ENCODE measurements at places on chromosomes 11 and 22.
A peak's percentile ranks its signal among the peaks of the same experiment; 100 is the strongest.

DNA sequence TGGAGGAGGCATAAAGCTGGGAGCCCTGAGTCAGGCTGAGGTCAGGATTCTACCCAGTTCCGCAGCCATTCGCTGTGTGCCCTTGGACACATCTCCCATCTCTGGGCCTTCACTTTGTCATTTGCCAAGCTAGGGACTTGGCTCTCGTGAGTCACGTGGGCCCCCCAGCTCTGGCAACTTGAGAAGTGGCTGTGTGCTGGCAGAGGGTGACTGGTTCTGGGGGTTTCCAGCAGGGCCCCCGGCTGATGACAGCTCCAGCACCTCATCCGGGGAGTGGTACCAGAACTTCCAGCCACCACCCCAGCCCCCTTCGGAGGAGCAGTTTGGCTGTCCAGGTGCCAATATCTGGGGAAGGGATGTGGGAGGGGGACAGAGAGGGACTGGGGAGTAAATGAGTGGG is 46.6 kb downstream of the CD6 start:
- DNase-seq = no peak

- no peak for DNase-seq
Measured at GRCh38 chr11:2564008-2564530, 119.3 kb downstream of the KCNQ1 start.

- DNase-seq = peak; percentile 71
Measured at GRCh38 chr22:42673898-42674401, 24.8 kb upstream of the CYB5R3 start.

DNA sequence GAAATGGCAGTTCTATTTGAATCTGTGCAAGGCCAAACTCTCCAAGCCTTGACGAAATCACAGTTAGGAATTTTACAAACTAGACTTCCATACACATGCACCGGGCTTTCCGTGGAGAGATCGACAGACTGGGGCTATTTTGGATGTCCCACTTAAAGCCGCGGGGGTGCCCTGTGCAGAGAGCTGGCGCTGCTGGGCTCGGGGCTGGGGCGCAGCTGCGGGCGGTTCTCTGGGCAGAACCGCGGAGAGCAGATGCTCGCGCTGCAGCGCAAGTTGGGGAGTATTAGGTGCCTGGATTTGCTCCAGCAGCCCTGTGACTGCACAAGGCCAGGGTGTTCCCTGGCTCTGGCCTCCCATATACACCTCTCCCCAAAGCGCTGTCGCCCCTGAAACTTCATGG is 67.2 kb downstream of the SPATA19 start:
- no peak for DNase-seq

DNA sequence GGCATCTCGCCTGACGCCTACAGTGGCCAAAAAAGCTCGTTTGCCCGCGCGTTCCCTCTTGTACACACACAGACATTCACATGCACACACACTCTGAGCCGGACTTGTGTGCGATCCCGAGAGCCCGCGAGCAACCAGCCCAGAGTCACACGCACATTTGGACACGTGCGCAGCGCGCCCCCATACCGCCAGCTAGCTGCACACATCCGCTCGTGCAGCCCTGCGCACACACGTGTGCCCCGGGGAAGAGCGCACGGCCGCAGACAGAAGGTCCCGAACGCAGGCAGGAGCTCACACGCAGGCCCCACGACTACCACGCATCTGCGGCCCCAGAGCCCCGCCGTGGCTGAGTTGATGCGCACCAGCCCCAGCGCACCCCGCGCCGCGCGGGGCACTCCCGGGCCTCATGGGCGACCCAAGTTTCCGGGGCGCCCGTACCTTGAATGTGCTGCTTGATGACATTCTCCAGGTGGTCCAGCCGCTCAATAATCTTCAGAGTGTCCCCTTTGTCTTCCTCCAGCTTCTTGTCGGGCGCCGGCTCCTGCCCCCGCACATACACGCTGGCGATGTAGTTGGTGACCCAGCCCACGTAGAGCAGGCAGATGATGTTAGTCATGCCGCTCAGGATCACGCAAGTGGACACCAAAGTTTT is 758 bp downstream of the GALNT18 start:
- DNase-seq = peak; percentile 41

- DNase-seq = no peak
Measured at GRCh38 chr11:1500466-1501420, 14.2 kb upstream of the MOB2 start.

DNA sequence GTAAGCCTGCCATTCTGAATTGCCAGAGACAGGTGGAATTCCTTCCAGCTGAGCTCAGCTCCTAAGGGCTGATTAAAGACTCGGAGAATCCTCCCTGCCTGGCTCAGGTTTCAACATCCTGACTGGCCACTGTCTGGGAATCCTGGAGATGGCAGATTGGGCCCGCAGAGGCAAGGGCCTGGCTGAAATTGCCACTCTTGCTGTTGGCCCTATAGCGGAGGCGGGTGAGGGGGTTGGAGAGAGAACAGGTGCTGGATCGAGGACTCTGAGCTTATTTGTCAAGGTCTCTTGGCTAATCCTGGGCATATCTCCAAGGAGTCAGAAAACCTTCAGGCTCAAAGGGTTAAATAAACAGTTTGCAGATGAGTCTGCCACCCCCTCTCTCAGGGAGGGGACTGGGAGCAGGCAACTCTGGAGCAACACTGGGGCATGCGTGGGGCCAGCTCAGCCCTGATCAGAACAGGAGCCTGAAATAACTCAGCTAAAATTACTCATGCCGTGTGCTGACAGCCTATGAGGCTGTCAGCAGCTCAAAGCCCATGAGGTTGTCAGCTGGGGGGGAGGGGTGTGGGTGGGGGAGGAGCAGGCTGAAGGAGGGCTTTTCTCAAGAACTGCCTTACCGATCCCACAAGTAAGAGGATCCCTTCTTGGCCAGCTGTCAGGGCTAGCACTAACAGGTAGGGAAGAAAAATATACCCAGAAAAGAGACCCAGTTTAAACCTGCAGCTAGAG is 14.7 kb upstream of the MFRP start:
- DNase-seq = peak; percentile 84

DNA sequence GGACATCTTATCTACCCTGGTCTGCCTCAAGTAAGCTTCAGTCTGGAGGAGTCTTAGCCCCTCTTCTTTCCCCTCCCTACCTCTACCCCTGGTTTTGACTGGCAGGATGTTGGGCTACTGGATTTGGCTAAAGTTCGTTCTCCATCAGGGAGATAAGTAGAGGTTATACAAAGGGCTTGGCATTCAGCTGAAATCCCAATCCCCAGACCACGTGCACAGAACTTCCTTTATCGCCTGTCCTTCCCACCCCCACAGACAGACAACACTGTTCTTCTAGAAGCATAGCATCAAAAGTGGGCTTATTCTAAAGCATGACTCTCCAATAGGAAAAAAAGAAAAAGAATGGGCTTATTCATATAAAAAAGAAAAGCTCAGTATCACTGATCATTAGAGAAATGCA is 7.8 kb downstream of the PRG3 start:
- DNase-seq = no peak

DNA sequence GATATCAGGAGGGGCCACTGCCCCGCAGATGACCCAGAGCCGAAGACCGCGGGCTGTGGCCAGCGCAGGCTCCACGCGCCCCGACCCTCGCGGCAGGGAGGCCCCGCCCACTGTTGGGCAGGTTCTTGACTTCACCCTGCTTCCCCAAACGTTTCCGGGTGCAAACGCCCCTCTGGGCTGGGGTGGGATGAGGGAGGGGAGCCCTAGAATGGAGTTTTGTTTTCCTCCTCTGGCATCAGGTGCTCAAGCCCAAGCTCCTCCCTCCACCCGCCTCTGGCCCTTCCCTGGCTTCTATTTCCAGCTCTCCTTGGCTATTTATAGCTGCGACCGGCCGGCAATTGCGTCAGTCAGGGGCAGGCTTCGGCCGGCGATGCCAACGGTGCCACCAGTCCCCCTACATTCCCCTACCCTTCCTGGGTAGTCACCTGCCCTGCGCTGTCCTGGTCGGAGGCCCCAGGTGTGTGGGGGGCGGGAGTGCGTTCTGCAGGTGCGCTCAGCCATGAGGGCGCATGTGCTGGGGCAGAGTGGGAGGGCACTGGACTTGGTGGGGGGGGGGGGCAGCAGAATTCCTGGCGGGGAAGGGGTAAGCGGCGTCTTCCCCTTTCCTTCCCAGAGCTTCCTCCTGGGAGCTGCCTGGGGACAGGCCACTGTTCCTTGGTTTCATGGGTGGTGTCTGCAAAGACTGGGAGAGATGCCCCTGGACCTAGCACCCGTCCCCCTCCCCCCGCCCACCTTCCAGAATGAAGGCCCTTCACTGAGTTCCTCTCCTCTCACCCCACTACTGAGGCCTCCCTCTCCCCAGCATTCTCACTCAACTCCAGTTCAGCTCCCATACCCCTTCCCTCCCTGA is 23.6 kb downstream of the DUSP8 start:
- DNase-seq = peak; percentile 2

- DNase-seq = no peak
Measured at GRCh38 chr11:199782-200181, 6.9 kb downstream of the SCGB1C1 start.

- DNase-seq = no peak
Measured at GRCh38 chr11:128830290-128831173, 36.6 kb downstream of the KCNJ1 start.

- no peak for DNase-seq
Measured at GRCh38 chr11:131955904-131956303, 585.5 kb downstream of the NTM start.

GRCh38 chr11:119352857-119353260 is 6.4 kb upstream of the MFRP start:
- no peak for DNase-seq

DNA sequence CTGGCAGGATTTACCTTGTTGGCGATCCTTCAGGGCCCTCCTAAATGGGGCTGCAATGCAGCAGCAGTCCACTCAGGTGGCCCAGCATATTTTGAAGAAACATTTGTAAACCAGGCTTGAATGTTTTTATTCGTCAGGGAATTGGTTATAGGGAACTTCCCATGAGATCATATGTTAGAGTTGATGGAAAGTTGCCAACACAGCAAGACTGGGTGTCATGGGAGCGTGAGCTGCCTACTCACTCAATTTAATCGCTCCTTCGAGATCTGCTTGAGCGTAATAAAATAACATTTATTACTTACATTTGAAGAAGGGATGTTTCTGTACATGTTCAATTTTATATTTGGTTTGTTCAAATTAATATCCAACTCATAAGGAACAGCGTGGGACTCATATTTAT is 19.4 kb downstream of the OR2AT4 start:
- DNase-seq = peak; percentile 45

GRCh38 chr11:63853476-63853875 is 14.6 kb downstream of the MARK2 start:
- peak; percentile 40 for DNase-seq

DNA sequence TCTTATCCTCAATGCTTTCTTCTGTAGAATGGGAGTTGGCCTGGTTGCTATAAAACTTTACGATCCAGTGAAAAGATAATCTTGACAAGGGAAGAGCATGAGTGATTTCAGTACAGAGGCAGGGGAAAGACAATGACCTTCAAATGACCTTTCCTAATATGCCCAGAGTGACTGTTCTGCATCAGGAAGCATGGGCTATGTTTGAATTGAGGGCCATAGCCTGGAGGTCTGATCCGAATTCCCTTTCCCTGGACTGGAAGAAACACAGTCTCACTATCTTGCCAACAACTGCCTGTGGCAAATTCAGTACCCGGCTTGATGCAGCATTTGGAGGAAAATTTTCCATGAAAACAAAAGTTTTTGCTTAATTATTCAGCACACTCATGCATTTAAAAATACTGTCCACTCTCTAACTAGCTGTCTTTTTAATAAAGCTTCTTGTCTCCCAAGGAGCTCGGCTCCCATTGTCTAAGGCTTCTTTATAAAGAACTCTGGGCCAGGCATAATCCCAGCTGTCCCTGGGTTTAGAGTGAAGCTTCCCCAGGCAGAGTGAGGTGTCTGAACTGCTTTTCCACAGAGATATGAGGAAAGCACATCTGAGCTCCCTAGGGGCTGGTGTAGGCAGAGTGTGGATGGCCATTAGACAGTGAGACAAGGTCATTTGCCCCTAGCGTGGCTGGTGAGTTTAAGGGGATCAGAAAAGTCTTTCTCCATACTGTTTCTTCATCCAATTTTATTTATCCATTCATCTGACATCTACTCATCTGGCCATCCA is 132.7 kb upstream of the CADM1 start:
- no peak for DNase-seq

DNA sequence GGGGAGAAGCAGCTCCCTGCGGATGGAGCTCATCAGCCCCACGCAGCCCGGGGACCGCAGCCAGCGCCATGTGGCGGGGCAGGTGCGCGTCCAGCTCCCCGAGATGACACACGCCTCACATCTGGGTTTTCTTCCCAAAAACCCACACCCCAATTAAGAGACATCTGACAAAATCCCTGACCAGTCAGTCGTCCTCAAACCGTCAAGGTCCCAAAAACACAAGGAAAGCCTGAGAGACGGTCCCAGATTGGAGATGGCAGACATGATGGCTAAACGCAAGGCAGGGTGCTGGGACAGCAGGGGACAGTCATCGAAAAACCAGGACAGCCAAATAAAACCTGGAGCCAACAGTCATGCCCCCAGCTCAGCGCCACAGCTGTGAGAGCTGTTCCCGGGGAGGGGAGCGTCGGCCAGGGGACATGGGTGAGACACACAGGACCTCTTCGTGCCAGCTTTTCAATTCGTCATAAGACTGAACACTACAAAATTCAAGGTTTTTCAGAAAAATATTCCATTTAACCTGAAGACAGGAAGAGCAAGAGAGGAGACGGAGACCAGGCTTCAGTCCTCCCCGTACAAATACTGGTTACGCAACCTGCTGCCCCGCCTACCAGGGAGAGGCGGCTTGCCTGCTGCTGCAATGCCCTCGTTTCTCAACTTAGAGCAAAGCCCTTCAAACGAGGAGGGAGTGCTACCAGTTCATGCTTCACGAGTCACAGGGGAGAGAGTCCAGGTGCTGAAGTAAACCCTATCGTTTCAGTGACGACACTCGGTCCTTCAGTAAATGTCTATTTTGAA is 10.5 kb downstream of the TOLLIP start:
- DNase-seq = peak; percentile 90
